Liver (tissue), 10 donors: ENCODE measurements at places on chromosomes 3 and 15.

DNA sequence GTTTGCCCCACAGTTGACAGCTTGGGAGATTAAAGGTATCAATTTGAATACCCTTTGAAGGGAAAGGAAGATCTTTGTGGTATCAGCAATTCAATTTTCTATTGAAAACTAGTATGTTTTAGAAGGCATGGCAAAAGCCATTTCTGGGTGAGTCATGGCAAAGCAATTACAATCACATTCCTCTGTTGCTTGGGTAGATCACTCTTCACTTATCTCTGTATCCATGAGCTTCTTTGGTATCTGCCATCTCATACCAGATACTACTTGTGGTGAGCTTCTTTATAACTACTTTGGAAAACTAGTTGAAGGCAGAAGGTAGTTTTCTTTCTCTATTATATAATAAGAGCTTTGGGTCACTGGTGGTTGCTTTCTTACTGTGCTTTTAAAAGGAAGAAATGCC lies 28.3 kb upstream of the LSAMP start:
- no peak for DNase-seq

GRCh38 chr15:100781961-100782530 lies 97.6 kb upstream of the ALDH1A3 start:
- DNase-seq, result no peak

DNA sequence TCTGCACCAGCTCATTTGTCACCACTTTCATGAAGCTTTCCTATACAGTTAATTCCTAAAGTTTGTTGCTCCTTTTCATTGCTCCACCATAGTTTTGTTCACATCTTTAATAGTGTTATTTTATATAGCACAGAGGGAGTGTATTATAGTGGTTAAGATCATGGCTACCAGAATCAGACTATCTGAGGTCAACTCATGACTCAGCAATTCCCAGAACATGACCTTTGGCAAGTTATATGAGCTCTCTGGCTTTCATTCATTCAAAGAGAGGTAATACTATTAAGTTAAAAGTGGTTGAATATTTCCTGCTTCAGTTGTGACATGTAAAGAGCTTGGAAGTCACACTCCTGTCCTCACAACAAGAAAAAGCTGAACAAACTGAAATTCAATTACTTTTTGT lies 1073.5 kb downstream of the NAALADL2 start:
- no peak for DNase-seq

DNA sequence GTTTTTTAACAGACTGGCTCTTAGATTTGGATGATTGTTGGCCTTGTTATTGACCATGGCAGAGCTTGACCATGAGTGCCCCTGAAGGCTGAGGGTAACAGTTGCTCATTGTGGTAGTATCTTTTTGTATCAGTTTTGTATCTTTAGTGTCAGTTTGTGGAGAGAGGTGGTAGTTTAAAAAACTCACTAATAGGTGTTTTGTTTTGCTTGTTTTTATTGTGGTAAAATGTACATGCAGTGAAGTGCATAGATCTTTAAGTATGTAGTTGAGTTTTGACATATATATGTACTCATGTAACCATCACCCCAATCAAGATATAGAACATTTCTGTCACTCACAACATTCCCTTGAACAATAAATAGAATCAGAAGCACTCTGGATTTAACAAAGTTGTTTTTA lies 9.8 kb downstream of the GMPS start:
- DNase-seq, result no peak

DNA sequence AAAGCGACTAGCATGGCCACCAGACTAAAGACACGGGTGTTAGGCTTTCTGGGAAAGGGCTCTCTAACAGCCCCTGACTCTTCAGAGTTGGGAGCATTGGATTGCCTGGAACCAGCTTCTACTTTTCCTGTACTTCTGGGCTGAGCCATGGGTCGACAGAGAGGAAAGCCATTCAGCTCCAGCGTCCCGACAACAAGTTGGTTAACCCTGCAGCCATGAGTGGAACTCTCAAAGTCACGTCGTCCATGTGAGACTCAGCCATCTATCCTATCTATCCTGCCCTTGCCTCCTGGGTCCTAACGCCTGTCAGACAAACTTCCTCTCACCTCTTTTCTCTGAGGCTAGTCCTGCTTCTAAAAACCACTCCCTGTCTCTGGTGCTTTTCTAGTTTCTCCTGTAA lies 32.6 kb upstream of the TBC1D5 start:
- no peak for DNase-seq

- DNase-seq, result no peak
Observed at GRCh38 chr15:100769043-100769974, 110.3 kb upstream of the ALDH1A3 start.

- no peak for DNase-seq
Observed at GRCh38 chr15:52121896-52122295, 9.3 kb upstream of the BCL2L10 start.

DNA sequence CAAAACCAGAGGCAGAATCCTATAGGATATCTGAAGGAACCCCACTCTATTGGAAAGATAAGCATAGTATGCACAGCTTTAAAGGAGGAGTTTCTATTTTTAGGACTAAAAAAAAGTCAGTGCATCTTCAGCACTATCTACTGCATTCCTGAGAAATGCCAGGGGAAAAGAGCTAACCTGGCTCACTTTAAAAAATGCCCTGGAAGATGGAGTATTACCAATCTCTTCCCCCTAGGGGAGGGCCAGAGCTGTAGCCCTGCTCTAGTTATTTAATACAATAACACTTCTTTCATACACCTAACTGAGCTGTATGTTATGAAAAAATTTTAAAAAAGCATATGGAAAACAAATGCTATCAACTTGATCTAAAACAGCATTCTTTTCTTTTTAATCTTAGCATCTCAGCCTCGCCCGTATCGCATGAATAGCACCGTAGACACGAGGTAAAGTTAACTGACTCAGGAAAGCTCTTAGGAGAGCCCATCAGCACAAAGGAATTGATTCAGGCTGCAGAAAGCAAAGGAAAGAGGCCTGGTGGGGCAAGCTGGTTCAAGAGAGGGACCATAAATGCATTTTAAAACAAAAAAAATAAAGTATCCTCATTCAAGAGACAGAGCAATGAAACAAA lies 50.2 kb downstream of the TGM4 start:
- DNase-seq, result no peak

- DNase-seq, result no peak
Observed at GRCh38 chr3:152245498-152246170, 23.1 kb upstream of the MBNL1 start.

DNA sequence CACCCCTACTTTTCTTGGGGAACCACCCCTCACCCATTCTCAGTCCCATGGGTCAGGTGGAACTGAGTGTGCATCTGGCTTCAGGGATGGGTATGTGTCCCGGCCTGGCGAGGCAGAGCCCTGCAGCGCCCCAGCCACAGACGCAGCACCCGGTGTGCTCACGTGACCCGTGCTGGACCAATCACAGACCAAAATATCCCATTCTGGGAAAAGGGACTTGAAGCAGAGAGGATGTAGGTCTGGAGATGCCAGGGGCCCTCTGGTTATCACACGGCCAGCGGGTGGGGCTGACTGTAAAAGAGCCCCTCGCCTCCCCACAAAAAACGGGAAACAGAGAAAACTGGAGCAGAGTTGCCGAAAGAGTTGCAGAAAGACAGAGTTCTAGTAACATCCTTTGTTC lies 138.0 kb upstream of the RAD18 start:
- DNase-seq, result no peak

GRCh38 chr3:164060923-164061322 lies 1017.4 kb downstream of the SI start:
- no peak for DNase-seq

DNA sequence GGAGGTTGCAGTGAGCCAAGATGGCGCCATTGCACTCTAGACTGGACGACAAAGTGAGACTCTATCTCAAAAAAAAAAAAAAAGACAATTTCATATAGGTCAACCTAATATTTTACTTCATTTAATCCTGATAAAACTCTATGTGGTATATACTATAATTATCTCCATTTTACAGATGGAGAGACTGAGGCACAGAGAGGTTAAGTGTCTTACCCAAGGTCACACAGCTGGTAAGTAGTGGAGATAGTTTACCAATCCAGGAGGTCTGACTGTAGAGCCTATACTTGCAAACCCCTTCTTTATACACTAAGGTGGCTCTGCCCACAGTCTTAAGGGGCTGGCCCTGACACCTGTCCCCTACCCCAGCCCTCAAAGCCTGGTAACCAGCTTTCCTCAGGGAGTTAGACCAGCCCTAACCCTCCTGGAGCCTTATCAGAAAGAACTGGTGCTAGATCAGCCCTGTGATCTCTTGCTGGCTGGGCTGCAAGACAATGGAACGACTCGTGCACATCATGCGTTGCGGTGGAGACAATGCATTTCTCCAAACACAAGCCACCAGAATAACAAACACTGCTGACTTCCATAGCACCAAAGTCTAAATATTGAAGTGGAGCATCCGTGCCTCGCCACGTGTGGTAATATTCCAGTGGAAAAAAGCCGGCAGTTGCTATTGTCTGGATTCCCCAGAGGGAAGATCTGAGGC lies 60.0 kb upstream of the SMAD3 start:
- no peak for DNase-seq

DNA sequence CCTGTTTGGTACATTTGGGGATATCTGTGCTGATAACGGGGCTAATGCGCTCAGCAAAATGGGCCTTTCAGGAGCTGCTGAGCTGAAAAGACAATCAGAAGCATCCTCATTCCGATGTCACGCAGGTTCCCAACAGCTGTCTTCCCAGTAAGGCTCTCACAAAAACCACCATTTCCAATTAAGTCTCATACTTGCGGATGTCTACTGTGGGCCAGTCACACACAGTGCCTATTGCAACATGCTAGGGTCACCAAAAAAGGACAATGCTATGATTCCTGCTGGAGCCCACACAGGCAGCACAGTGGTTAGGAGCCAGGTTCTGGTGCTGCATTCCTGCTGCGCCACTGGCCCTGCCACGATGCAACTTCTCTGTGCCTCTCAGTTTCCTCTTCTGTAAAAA lies 16.4 kb upstream of the LDHAL6B start:
- DNase-seq, result no peak

- DNase-seq, result no peak
Observed at GRCh38 chr3:167728176-167728575, 6.5 kb downstream of the PDCD10 start.

GRCh38 chr3:78894787-78895186 lies 873.0 kb downstream of the ROBO1 start:
- DNase-seq, result no peak
